ENCODE measurements at places on chromosomes 6 and 20. TPM values are rescaled to one million over a fixed set of nuclear protein-coding genes. Genes with fewer than 3 reads are reported as not detected.

The RBBP8NL gene
- total RNA-seq = not detected

The PDE7B gene
- 4.4 TPM for total RNA-seq

The C2 gene
- 5.1 TPM for total RNA-seq

The GGT7 gene
- 20.1 TPM for total RNA-seq
